Central memory CD8-positive, alpha-beta T cell (primary cell): ENCODE measurements at places on chromosomes 12 and 14.

- H3K27ac ChIP-seq: no peak overlapping the region
- no peaks in the 10 kb centered on the region for H3K27me3 ChIP-seq
- DNase-seq: no peak
Observed at GRCh38 chr12:88471331-88472045, 108.8 kb downstream of the KITLG start.

DNA sequence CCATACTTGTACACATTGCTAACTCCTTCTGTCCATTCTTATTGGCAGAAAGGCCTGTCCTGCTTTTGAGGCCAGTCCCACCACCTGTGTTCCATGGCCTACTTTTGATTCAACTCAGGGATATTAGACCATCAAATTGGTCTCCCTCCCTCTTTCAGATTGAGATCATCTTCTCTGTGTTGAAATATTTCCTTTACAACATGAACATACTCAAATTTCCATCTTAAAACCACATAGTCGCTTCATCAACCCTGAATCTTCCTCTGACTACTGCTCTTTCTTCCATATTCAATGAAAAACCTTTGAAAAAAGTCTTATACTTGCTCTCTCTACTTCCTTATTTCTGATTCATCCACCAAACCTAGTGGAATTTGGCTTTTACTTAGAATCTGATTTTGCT is 34.9 kb downstream of the TRMT5 start:
- no peak for DNase-seq
- H3K4me1 ChIP-seq: peaks cover 7% of the 10 kb centered on the region
- H3K4me3 ChIP-seq: no peak overlapping the region
- H3K36me3 ChIP-seq: peaks cover 2% of the 10 kb centered on the region
- H3K27ac ChIP-seq: no peak overlapping the region

DNA sequence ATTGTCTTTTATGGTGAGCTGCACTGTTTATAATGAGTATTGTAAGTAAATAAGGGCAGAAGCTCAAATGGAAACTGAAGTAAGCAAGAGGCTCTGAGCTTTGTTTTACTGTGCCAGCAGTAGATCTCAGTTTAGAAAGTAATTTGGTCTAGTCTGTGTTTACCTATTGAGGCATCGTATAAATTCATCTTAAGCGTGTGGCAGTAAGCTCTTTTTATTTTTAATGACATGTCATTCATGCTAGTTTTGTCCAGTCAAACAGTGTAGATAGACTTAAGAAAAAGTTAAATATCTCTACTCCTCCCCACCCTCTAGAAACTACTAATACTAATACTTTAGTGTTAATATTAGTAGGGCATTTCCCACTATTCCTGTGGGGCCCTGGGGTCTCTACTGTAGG is 2.0 kb downstream of the ANO6 start:
- peaks cover 61% of the 10 kb centered on the region for H3K4me1 ChIP-seq
- H3K27ac ChIP-seq: no peak overlapping the region
- DNase-seq: no peak
- no peak overlapping the region for H3K4me3 ChIP-seq
- H3K27me3 ChIP-seq: no peaks in the 10 kb centered on the region

GRCh38 chr14:83289390-83289789 is 1755.7 kb upstream of the SEL1L start:
- H3K36me3 ChIP-seq: no peaks in the 10 kb centered on the region
- H3K27me3 ChIP-seq: no peaks in the 10 kb centered on the region
- H3K4me1 ChIP-seq: no peaks in the 10 kb centered on the region
- DNase-seq: no peak
- H3K27ac ChIP-seq: no peak overlapping the region
